ENCODE measurements at places on chromosomes 12 and 14. TPM values are rescaled to one million over a fixed set of nuclear protein-coding genes. Genes with fewer than 3 reads are reported as not detected.

DNA sequence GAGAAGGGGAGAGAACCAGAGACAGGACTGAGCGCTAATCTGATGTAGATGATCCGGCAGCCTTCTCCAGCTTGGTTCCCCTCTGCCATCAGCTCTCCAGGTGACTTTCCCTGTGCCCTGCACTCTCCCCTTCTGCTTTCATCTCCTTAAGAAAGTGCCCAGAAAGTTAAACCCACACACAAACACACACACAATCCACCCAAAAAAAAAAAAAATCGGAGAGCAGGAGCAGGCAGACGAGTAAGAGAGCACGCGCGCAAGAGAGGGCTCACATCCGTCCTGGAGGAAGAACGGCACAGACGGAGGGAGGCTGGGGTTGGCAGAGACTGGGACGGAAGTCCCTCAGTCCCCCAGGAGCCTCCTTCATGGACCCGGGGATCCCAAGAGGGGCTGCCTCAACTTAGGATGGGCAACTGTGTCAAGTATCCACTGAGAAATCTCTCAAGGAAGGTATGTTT is 9.8 kb downstream of the CABP1 start:
- no peak for DNase-seq

GRCh38 chr12:94074216-94074979 is 74.0 kb upstream of the PLXNC1 start:
- no peak for DNase-seq

Gene APOF
- total RNA-seq = not detected

DNA sequence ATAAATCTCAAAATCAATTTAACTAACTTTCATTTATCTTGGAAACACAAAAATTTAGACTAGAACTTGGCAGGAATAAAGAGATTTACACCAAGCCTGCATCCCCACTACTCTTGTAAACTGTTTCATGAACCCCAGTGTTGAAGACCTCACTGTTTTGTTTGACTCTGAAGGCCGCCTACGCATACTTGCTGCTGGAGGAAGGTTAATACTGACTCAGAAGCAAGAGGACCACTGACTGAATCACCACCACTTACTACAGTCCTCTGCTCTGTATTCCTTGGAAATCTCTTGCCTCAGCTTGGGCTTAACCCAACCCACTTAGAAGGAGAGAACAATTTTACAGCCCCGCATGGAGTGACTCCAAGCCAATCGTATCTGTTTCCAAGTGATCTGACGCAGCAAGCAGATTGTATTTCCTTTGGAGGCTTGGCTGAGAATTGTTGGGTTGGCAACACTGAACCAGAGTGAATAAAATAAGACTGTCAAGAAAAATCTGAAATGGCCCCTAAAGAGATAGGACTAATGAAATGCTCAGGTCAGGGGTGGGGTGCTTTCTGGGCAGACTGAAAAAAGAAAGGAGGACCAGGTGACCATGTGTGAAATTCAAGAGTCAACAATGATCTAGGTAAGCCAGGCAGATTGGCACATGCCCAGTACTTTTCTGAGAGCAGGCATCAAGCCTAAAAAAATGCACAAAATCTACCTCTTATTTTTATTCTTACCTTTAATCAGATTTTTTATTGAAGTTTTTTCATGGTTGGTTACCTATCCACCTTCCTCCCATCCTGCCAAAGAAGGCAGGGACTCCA is 248.6 kb downstream of the ZFP36L1 start:
- DNase-seq = no peak

DNA sequence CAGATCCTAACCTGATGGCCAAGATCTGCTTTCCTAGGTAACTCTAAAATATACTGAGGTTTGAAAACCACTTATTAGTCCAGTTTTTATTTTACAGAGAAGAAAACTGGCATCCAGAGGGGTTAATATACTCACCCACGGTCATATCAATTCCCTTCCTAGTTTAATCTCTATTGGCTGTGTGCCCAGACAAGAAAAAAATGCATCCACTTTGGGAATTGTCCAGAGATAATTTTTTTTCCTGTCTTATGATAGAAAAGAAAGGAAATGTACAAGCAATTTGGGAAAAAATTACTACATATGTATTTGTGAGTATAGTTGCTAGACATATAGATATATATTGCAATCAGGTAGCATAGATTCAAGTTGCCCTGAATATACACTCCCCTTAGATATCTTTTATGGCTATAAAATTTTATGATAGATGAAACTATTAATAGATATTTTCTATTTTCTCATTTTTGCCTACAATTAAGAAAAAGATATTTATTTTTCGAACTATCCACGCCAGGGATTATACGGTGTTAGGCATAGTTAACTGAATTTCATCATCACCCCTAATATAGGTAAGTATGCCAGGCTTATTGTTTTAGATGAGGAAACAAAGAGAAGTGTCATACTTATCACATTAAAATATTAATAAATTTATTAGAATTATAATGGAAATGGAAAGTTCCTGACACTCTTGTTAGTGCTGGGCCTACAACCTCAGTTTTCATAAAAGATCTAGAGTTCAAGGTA is 100.5 kb upstream of the SLC38A2 start:
- DNase-seq = no peak

DNA sequence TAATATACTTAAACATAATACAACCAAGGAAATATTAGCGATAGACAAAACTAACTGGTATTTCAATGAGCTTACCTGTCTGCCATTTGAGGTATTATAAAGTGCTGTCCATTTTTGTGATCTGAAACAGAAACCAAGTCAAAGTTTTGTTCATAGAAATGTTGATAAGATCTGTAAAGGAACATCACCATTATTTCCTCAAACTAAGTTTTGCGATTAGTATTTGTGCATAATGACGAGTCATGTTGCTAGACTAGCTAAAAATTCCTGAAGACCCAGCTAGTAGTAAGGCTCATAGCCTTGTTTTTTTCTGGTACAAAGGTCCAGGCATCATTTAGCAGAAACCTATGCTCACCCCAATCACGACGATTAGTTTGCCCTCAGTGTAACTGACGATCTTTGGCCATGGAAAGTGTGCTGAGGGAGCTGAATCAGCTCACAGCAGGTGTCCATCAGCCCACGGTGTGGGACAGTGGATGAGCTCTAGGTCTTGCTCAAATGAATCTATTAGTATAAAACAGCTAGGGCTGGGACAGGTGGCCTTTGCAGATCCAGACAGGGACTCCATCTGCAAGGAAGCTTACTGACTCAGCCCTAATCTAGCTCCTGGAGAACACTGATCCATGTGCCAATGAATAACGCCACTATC is 28.7 kb downstream of the GIT2 start:
- DNase-seq = no peak

Gene KRT73
- 2.1 TPM for total RNA-seq

DNA sequence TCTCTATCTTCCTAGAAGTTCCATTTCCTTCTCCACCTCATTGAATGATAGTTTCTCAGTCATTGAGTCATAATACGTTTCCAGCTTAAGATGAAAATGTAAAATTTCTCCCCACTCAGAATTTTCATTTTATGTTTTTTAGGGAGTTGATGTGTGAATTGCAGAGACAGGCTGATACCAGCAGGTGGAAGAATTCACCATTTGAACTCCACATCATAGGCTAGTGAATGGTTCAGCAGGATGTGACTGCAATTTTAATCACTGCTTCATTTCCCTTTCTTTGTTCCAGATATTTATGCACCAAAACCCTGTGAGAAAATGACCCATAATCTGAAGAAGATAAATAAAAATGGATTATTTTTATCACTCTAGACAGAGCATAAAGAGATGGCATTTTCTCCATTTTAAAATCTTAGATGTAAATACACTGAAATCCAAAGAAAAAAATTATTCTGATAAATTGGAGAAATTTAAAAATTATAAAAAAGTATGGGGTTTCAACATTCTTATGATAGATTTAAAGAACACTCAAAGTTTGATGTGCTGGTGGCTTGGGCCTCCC is 10.6 kb upstream of the PYGL start:
- DNase-seq = no peak

DNA sequence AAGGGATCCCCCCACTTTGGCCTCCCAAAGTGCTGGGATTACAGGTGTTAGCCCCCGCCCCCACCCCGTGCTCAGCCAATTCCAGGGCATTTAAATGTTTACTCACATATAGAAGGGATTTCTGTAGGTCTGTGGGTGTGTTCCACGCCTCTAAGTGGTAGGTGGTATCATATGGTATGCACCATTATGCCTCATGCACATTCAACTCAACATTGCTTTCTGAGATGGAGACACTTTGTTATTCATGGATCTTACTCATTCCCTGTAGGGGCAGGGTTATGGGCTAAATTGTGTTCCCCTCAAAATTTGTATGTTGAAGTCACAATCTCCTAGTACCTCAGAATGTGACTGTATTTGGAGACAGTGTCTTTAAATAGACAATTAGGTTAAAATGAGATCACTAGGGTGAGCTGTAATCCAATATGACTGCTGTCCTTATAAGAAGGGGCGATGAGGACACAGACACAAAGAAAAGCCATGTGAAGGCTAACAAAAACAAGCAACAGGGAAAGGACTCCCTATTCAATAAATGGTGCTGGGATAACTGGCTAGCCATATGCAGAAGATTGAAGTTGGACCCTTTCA is 200.6 kb downstream of the EFCAB11 start:
- DNase-seq = no peak

DNA sequence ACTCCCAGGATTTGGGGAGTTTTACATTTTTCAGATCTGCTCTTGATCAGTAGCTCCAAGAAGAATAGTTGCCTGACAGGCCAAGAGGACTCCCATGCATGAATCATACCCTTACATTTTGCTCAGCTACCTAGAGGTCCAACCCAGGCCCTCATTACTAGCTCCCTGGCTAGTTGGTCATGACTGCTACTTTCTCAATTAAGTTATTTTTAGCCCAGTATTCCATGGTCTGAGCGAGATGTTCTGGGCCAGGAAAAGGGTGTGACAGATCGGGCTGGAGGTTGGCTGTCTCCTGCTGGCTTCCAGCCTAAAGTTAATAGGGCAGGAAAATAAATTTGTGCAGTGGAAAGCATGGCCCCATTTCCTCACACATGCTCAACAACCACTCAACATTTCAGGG is 379.2 kb downstream of the GRIN2B start:
- DNase-seq = no peak

Gene GLIPR1L2
- 0.35 TPM for total RNA-seq

DNA sequence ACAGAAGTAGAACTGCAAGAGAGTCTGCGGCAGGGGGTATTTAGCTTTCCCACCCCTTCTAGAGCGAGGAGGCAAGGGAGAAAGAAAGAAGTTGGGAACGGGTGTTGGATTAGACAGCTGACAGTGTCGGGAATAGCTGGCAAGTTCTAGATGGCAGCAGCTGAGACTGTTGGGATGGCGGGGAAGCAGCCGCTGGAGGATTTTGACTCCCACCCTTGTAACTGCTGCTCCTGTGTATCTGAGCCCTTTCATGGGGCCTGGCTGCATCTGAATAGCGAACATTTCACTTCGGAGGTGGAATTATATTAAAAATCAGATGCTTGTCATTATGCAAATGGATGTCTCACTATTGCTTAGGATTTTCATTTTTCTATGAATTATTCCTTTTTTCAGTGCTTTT is 104.6 kb downstream of the AACS start:
- DNase-seq = no peak

Gene PTHLH
- total RNA-seq = not detected

DNA sequence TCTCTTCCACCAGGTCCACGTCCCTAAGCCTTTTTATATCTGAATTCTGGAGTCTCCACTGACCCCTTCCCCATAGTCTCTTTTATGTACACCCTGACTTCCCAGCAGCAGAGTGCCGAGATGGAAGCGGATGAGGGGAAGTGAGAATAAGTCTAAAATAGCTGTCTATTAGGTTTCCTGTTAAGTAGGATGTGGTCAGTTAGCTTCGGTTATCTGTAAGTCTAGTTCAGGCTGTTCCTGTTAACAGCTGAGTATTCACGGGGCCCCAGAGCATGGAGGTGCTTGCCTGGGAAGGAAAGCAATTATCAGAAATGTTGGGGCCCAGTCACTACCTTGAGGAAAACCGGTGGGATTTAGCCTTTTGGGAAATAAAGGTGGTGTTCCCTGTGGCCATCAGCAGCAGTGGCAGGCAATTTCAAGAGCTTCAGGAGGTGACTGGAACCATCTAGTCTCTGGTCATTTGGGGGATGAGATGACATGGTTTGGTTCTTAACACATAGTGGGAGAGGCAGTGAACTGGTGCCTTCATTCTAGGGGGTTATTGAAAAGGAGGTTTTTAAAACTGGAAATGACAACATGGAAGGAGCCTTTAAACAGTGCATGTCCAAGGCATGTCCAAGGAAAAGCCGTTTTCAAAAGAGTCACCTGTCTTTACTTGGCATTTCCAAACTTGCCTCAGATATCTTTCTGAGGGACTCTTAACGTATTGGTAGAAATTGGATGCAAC is 21.8 kb downstream of the CHST11 start:
- DNase-seq = peak; percentile 63

GRCh38 chr14:99621948-99622347 is 17.9 kb upstream of the CCDC85C start:
- no peak for DNase-seq

DNA sequence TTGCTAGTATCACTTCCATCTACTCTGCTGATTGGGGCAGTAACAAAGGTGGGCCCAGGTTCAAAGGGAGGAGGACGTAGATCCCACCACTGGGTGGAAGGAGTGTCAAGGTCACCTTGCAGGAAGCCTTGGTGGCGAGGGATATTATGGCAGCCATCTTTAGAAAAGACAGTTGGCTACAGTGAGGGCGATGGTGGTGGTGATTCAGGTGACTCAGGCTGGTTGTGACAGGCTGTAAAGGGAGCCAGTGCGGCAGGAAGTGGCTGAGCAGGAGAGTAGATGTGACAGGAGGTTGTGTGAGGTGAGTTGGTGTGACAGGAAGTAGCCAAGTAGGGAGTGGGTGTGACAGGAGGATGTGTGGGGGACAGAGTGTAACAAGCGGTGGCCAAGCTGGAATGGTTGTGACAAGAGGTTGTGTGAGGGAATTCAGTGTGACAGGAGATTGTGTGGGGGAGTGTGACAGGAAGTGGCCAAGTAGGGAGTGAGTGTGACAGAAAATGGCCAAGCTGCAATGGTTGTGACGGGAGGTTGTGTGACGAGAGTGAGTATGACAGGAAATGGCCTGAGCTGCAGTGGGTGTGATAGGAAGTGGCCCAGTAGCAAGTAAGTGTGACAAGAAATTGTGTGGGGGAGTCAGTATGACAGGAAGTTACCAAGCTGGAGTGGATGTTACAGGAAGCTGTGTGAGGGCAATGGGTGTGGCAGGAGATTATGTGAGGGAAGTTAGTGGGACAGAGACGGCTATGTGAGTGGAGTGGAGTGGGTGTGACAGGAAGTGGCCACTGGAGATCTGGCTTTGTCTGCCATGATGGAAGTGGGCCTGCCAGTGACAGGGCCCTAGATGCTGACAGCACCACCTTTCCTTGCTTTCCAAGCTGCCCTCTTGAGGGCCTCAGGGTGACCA is 136.5 kb upstream of the MYL2 start:
- DNase-seq = peak; percentile 88

GRCh38 chr14:51609251-51609954 is 42.3 kb upstream of the FRMD6 start:
- no peak for DNase-seq

- no peak for DNase-seq
Measured at GRCh38 chr14:71541973-71542690, 390.1 kb upstream of the RGS6 start.

Gene RBM19
- total RNA-seq = 96.2 TPM

Gene ESR2
- total RNA-seq = 0.27 TPM
